Omental fat pad (tissue), 4 donors: ENCODE measurements at places on chromosomes 7 and 10.

DNA sequence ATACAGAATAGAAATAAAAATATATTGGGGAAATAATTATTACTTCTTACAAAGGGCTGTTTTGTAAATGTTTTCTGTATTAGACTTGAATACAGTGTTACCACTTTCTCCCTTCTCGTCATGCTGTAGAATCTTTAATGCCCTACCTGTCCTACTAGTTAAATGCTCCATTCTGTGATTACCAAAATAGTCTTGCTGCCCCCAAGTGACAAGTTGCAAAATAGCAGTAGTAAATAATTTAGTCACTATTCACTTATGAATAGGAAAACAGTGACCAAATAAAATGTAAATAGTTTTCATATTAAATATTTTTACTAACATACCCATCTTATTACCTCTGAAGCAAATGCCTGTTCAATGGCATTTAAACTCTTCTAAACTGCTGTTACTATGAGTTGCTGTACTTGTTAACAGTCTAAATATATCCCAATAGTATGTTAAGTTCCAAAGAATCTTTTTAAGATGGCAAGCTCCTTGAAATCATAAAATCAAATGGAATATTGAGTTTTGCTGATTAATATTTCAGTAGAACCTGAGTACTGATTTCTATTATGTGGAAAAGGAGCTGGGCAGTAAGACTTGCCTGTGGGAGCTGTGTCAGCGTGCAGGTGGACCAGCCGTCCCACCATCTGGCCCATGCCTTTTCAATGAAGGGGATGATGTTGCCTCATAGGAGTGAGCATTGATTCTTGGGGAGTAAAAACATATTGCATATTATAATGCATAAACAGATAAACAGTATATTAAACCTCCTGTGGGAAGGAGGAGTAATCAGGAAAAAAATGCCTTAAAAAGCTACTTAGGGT lies 18.1 kb upstream of the OIT3 start:
- DNase-seq, result no peak

- DNase-seq, result no peak
Observed at GRCh38 chr7:130293521-130293920, 560 bp downstream of the CPA4 start.

GRCh38 chr7:98771519-98771918 lies 98.3 kb downstream of the TMEM130 start:
- DNase-seq, result no peak

- no peak for DNase-seq
Observed at GRCh38 chr10:113137941-113138685, 188.1 kb downstream of the TCF7L2 start.

DNA sequence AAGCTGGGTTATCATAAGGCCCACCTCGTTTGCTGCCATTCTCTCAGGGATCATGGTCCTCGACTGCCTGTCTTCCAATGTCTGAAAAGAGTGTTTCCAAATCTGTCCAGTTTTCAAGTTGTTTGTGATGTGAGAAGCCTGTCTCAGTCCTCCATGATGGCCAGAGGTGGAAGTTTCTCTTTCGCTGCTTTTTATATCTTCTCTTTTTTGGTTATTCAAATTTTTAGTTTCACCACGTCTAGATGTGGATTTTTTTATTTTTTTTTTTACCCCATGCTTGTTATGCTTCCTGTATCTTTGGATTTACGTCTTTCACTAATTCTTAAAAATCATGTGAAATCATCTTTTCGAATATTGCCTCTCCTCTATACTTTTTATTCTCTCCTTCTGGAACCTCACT lies 6.1 kb upstream of the RBM33 start:
- no peak for DNase-seq

DNA sequence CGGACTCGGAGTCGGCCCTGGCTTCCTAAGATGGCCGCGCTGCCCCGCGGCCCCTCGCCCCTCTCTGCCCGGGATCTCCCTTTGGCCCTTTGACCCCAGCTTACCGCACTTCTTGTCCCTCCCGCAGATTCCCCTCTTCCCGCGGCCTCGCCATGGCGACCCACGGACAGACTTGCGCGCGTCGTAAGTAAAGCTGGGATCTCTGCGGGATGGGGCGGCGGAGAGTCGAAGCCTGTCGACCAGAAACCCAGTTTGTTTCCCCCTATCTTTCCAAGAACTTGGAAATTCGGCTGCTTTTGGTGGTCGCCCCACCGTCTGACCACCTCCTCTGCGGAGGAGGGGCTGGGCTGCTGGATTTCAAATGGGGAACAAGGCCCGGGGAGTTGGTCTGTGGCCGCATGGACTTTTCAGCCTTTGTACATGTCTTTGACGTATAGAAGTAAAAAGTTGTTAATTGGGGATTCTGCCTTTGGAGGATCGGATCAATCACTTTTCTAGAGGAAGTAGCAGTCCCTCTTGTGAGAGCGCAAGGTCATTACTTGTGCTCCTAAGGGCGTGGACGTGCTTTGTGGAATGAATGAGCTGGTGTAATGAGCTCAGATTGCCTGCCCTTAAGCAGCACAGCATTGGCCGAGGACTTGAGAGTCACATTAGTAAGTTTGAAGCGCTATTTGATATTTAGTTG lies 553 bp downstream of the VDAC2 start:
- DNase-seq, result no peak

GRCh38 chr7:884191-885003 lies 8.0 kb downstream of the GET4 start:
- no peak for DNase-seq

DNA sequence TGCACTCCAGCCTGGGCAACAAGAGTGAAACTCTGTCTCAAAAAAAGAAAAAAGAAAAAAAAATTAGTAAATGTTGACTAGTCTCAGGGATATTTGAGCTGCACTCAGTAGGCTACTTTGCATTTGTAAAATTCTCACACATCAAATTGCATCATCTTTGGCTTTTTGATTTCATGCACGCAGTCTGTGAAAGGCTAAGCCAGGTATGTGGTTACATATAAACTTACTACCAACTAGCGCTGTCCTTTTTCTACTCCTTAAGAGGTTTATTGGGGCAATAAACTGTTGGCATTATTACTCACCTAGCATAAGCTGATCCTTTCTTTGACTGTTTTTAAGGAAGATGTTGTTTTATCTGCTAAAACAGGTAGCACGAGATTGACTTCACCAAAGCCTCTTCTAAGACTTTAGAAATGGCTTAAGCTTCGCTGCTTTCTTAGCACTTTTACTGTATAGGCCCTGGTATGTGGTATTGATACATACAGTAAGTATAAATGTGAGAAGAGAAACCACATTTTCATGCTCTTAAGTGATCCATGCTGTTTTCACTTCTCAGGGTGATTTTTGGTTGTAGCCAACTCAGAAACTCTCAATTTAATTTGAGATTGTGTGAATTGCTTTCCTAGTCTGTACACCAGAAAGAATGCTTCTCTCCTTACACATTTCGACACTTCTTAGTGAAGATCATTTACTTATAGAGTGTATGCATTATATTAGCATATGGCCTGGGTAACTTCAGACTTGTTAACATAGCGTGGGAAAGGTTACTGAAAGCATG lies 323.9 kb downstream of the AUTS2 start:
- DNase-seq, result no peak

DNA sequence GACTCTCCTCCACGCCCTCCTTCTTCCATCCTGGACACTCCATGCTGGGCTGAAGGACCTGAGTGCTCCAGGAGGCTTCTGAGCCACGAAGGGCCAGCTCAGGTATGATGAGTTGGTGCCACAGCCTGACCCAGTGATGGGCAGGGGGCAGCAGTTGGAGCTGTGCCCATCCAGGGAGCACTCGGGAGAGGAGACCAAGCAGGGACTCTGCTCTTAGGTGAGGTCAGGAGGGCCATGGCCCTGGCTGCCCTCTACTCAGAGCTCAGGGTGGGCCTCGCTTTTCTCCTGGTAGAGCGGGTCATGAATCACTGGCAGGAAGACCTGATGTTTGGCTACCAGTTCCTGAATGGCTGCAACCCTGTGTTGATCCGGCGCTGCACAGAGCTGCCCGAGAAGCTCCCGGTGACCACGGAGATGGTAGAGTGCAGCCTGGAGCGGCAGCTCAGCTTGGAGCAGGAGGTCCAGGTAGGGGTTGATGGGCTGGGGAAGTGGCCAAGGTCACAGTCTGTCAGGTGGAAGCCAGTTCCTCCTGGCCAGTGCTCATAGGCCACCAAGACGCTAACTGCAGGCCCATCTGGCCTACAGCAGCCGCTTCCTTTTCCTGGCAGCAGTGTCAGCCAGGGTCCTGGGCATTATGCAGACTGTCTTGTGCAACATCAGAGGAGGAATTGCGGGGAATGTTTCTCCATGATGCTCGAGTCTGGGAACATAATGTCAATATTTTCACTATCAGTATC lies 50.8 kb downstream of the ALOX5 start:
- DNase-seq, result no peak

GRCh38 chr10:7317786-7318446 lies 92.9 kb downstream of the SFMBT2 start:
- DNase-seq, result no peak

- no peak for DNase-seq
Observed at GRCh38 chr10:76736815-76737618, 900.6 kb downstream of the KCNMA1 start.

- DNase-seq, result no peak
Observed at GRCh38 chr7:122182081-122182480, 38.0 kb upstream of the AASS start.

GRCh38 chr7:139808427-139808826 lies 20.6 kb upstream of the TBXAS1 start:
- DNase-seq, result no peak

- DNase-seq, result no peak
Observed at GRCh38 chr10:54094321-54094720, 706.7 kb downstream of the PCDH15 start.

- DNase-seq, result no peak
Observed at GRCh38 chr7:35004531-35005095, 32.7 kb downstream of the DPY19L1 start.

GRCh38 chr10:86782701-86783418 lies 26.4 kb downstream of the BMPR1A start:
- DNase-seq, result no peak

GRCh38 chr7:138207555-138207971 lies 131.3 kb downstream of the AKR1D1 start:
- DNase-seq, result no peak

DNA sequence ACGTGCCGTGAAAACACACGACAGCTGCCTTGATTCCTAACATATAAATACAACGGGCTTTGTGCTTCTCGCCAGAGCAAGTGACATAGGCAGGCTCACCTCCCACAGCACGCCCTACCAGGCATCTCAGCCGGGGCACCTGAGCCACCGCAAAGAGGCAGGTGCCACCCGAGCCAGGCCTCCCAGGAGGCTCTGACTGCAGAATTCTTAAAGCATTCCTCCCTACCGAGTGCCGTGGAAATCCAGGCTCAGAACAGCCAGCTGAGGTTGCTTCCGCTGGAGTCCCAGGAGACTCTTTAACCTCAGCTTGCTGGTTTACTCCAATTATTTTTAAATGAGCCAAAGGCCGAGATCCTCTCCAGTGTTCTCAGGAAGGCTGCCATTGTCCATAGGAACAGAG lies 206.5 kb downstream of the USP6NL start:
- DNase-seq, result no peak

DNA sequence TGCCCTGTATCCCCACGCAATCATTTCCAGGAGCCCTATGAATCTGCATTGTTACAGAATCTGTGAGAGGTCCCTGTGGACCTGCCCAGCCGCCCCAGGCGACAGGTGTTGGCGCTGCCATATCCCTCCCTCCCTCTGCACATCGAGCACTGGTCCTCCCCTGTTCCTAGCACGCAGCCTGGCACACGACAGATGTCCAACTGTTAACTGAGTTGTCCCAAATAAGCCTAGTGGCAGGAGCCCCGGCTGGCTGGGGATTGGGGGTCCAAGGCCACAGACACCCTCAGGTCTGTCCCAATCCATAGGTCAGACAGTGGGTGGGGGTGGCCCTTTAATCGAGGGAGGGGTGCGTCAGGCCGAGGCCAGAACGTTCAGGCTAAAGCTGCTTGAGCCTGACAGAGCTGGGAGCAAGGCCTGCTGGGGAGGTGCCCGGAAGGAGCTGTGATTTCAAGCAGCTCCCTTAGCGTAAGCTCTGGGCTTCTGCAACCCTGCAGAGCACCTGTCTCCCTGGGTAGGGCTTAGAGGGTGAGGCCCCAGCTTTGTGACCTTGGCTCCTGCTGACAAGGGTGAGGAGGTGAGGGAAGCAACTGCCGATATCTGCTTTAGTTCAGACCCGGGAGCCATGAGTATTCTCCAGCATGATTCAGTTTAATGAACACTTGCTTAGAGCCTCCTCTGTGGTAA lies 40.1 kb downstream of the ADRA2A start:
- DNase-seq, result no peak

DNA sequence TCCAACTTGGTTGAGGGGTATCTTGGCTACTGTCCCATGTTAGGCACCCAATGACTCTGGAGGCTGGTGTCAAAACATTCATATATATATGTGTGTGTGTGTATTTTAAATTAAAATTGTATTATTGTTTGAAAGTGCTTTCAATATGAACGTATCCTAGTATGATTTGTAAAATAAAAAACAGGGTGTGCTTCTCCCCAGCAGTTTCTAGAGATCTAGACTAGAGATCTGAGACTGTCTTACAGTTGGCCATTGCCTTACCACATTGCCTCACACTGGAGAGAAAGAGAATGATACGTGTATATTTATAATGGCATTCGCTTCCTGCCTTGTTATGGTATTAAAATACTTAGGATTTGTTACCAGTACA lies 1.2 kb downstream of the BAG3 start:
- no peak for DNase-seq

GRCh38 chr7:156236936-156237599 lies 403.5 kb upstream of the RNF32 start:
- no peak for DNase-seq

- no peak for DNase-seq
Observed at GRCh38 chr7:37552030-37552429, 103.4 kb upstream of the ELMO1 start.

DNA sequence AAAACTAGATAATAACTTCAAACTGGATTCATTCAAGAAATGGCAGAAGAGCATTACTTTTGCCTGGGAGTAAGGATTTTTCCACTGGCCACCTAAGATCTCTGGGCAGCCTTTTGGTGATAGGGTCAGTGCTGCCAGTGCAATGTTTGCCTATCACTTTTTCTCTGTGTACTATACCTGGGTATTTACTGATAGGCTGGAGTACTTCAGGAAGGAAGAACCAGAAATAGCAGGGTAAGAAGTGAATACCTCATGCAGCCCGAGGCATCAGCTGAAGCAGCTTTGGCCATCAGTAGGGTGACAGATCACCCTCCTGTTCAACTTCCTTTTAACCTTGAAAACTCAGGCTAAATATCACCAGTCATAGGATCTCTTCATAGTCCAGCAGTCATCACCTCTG lies 5.5 kb upstream of the PAPSS2 start:
- DNase-seq, result no peak

- no peak for DNase-seq
Observed at GRCh38 chr7:151225948-151226510, 976 bp downstream of the ABCF2 start.
